NCI-H187 treated with DMSO at 0.1 percent for 48 hours (cell line): ENCODE measurements at places on chromosomes 2 and 18.
A peak's percentile ranks its signal among the peaks of the same experiment; 100 is the strongest.

- no peak for DNase-seq
Measured at GRCh38 chr2:64219149-64219548, 74.9 kb upstream of the PELI1 start.

DNA sequence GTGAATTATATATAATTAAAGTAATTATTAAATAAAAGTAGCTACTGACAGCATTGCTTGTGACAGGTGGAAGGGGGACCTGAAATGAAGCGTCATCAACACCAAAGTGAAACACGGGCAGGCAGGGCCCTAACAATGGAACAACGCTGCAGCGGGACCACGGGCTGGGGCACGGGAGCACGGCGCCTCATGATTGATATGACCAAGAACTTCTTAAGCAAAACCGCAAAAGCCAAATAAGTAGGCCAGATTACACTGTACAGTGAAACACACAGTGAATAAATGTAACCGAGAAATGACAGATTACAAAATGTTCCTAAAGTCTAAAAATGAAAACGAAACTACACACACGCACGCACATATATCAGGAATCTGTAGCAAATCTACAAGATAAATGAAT lies 81.4 kb downstream of the SNTG2 start:
- DNase-seq = no peak

GRCh38 chr2:124258140-124258880 lies 233.2 kb downstream of the CNTNAP5 start:
- DNase-seq = no peak

DNA sequence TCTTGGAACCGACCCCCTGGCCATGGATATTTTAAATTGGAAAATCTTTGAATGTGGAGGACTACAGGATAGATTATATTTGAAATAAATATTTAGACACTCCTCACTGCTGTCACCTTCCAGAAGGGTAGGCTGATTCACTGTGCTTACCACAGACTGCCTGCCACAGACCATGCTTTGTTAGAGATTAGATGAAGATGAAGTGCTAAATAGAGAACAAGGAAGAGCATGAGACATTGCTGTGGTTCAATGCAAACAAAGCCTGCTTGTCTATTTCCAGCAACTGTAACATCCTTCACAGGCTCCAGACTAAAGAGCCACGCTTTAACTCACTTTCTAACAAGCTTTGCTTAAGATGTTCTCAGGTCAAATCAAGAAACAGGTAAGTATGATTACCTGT lies 81.0 kb upstream of the TMEM17 start:
- DNase-seq = no peak

GRCh38 chr2:19120941-19121750 lies 237.3 kb downstream of the OSR1 start:
- DNase-seq = no peak

- no peak for DNase-seq
Measured at GRCh38 chr18:34742891-34743341, 32.8 kb downstream of the DTNA start.

DNA sequence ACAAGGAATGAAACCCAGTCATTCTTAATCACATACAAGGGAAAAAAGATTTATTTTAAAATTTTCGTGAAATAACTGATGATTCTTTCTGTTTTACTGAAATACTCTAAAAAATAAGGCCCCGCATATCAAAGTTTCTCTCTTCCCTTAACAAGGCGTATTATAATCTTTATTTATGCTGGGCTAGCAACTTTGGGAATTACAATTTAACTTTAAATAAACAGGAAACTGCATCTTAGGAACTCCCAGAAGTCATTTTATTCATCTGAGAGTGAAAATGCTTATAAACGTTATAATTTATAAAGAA lies 166.7 kb downstream of the TCF4 start:
- DNase-seq = no peak

DNA sequence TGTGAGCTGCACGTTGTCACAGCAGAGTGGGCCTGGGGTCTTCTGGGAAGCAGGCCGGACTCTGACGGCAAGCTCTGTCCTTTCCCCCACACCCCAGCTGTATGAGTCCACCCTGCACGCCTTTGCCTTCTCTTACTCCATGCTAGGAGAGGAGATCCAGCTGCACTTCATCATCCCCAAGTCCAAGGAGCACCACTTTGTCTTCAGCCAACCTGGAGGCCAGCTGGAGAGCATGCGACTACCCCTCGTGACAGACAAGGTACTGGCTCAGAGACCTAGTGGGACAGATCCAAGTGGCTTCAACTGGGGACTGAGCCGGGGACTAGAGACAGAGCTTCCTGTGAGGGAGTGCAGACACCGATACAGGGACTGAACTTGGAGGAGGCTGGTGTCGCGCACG lies 40.1 kb downstream of the NTSR2 start:
- no peak for DNase-seq

DNA sequence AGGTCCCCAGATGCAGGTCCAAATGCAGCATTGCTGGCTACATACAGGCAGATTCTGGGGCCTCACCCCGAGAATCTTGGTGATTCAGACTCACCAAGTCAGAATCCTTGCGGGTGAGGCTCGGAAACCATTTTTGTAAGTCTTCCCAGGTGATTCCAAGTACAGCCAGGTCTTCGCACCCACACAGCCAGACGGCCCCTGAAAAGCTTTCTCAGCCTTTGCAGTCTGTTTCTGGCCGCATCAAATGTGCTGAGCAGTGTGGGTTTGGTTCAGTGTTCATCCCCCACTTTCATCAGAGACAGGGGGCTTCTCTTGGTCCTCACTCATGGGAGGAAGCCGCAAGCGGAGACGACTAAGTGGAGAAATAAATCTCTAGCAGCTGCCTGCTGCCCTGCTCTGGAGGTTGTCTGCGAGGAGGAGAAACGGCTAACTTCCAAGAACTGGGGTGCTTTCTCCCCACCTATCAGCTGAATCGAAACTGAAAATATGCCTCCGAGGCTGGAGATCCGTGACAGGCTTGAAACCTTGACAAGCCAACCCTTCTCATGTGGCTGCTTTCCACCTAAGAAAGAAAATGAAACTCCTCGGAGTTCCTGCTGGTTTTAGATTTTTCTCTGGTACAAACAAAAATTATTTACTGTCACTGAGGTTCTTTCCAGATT lies 8.9 kb upstream of the TMEM185B start:
- DNase-seq = no peak

- no peak for DNase-seq
Measured at GRCh38 chr2:68964282-68964681, 10.2 kb upstream of the GKN1 start.

DNA sequence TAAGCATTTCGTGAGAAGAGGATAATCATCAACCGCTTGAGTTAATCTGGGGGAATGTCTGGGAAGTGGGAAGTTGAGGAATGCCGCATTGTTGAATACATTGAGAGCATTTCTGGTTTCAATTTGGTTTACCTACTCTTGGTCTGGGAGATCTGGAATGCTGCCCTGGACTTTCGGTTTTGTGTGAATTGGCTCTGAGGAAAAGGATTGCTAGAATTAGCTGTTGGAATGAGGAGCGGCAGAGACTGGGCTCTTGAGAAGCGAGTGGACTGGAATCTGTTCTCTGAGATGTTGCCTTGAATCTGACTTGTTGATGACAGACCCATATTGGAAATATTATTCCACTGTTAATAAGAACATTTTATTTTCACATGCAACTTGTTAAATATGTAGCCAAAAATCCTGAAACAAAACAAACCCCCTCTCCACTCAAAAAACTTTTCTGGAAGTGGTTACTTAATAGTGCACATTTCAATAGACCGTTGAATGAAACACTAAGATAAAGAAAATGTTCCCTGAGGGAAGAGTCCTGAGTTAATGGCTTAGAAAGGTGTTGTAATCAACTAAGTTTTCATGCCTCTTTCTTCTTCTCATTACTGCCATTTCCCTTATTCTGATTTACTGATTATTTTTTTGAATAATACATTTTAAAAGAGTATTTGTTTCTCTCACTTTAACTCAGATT lies 50.8 kb downstream of the PTPRM start:
- DNase-seq = no peak

- DNase-seq = no peak
Measured at GRCh38 chr2:240435948-240436682, 652 bp downstream of the GPC1 start.

- no peak for DNase-seq
Measured at GRCh38 chr18:57856128-57856527, 53.0 kb upstream of the ATP8B1 start.

DNA sequence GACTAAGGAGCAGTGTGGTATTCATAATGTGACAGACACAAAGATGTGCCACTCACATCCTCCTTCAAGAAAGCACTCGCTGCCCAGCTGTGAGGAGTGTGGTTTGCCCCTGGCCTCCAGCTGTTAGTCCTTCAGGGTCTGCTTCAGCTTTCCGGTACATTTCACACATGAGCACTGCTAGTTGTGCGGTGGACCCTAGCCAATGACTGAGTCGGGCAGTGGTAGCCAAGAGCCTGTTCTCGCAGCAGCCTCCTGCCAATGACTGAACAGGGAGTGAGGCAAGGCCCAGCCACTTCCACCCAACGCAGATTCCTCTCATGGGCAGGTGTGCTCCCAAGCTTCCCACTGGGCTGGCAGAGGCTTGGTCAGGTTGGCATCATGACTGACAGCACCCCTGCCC lies 254.3 kb downstream of the RBM43 start:
- DNase-seq = peak; percentile 73

GRCh38 chr2:211237586-211238275 lies 681.3 kb downstream of the CPS1 start:
- DNase-seq = no peak

DNA sequence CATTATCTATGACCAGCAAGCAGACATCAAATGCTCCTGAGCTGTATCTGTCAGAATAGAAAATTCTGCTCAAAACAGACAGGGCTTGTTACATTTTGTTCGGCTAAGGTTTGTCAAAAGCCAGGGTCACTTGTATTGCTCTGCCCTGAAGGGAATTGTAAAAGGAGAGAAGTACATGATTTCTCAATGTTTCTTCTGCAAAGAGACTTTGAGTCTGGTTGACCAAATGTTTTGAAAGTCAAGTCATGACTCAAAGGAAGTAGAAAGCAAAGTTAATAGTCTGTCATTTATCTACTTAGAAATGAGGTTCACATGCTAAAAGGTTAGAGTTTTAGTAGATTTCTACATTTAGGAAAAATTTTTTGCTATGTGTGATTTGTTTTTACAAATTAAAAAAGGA lies 1624.1 kb upstream of the ZEB2 start:
- no peak for DNase-seq

- no peak for DNase-seq
Measured at GRCh38 chr18:48875314-48875941, 75.3 kb downstream of the SMAD7 start.

DNA sequence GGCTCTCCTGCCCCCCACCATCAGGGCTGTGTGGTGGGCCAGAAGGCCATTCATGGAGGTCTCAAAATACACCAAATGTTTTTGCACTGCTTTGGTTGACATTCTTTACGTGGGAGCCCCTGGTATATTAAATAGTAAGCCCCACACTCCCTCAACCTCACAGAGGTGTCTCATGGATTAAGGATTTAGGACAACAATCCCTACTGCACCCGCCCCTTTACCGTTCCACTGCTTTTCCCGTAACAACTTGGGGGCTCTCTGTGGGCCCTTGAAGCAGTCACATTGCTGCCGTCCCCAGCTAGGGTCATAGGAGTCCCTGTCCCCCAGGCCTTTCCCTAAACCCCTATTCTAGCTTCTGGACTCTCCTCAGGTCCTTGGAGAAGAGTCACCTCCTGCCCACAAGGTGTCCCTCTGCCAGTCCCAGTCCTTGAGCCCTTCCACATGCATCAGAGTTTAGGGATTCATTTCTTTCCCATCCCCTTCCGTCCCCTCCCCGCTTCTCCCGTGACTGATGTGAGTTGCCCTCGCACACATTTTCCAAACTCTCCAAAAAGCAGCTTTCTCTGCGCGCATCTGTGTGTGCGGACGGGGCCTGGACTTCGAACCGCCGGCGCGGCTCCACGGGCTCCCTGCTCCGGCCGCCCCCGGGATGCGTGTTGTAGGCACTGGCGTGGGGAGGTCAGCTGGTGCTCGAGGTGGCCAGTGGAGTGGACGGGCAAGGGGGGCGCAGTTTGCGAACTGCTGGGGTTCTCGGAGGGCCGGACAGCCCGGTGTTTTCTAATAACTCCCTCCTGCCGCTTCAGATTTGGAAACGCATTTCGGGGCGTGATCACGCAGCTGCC lies 84.8 kb downstream of the LYPD1 start:
- DNase-seq = no peak

- DNase-seq = no peak
Measured at GRCh38 chr2:168941297-168941696, 40.2 kb downstream of the G6PC2 start.

- no peak for DNase-seq
Measured at GRCh38 chr18:48165111-48165866, 234.8 kb upstream of the SMAD2 start.

- no peak for DNase-seq
Measured at GRCh38 chr2:18506883-18507509, 53.5 kb downstream of the RDH14 start.

DNA sequence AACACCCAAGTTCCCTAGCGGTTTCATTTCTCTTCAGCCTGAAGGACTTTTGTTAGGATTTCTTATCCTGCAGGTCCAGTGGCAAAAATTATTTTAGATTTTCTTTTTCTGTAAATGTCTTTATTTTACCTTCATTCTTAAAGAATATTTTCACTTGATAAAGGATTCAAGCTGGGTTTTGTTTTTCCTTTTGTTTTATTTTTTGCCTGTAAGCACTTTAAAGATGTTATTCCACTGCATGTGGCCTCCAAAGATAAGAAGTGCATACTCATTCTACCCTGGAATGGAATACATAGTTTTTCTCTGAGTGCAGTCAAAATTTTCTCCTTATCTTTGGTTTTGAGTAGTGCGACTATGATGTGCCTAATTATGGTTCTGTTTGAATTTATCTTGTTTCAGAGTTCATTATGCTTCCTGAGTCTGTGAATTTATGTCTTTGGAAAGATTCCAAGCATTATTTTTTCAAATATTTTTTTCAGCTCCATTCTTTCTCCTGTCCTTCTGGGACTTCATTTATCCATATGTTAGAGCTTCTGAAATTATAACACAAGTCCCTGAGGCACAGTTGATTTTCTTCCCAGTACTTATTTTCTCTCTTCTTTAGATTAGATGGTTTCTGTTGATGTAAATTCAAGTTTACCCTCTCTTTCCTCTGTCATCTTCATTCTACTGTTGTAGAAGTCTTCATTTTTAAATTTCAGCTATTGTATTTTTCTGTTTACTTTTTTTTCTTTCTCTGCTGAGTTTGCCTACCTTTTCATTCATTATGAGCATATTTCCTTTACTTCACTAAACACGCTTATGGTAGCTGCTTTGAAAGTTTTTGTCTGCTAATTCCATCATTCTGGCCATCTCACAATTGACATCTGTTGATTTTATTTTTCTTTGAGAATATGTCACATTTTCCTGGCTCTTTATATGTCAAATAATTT lies 69.6 kb downstream of the MAPRE2 start:
- DNase-seq = no peak

- DNase-seq = no peak
Measured at GRCh38 chr2:205808486-205809121, 126.3 kb downstream of the NRP2 start.

DNA sequence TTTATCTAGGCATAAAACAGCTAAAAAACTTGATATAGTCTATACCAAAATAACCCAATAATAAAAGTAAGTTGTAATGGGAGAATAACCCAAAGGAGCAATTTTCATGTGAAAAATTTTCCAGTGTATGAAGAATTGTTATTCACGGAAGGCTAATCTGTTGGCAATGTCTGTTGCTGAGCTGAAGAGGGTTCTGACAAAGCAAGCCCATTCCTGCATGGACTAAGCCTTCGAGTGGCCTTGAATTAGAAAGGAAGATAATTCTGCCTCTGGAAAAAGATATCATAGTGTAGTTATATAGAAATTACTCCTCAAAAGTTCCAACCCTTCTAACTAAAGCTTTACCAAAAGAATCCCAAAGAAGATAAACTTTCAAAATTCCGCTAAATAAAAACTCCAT lies 101.5 kb downstream of the MAP2 start:
- no peak for DNase-seq

GRCh38 chr18:12102136-12102842 lies 8.6 kb downstream of the ANKRD62 start:
- DNase-seq = no peak

- no peak for DNase-seq
Measured at GRCh38 chr2:222450021-222450420, 25.7 kb downstream of the SGPP2 start.
